ENCODE measurements at places on chromosomes 6 and 20.

- DNase-seq = no peak
Measured at GRCh38 chr6:164308339-164308738, 893.8 kb downstream of the QKI start.

GRCh38 chr6:30690403-30691207, at the start of gene NRM:
Gene NRM (minus strand): TSS chr6:30690984. CDS start chr6:30690974, 10 bp downstream.
- peak; percentile 83 for DNase-seq

DNA sequence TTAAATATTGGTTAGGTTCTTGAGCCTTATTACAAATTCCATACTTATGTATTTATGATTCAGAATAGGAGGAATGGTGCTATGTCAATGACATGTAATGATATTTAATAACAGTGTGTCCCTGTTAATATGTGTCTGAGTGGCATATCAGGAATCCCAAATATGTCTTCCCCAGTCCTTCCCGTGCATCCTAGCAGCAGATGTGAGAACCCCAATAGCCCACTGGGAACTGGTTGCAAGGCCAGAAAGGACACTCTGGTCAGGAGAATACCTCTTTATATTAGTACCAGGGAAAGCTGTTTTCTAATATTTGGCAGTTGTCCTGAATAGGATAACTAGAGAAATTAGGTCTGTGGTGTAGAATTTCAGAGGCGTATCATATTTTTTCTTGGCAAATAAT, 159.1 kb upstream of the PDE7B start:
- no peak for DNase-seq

GRCh38 chr20:40970218-40970617, 58.4 kb upstream of the TOP1 start:
- DNase-seq = no peak

- no peak for DNase-seq
Measured at GRCh38 chr6:129455126-129455769, 254.7 kb downstream of the ARHGAP18 start.

GRCh38 chr6:43575772-43576551, at the start of the genes POLH and XPO5:
Gene POLH (plus strand): TSS chr6:43576185. CDS start chr6:43582320, 6,135 bp downstream.
Gene XPO5 (minus strand): TSS chr6:43576038. CDS start chr6:43575864, 174 bp downstream.
- peak; percentile 96 for DNase-seq

GRCh38 chr6:33815854-33816253, 12.1 kb upstream of the MLN start:
- DNase-seq = peak; percentile 36

- DNase-seq = no peak
Measured at GRCh38 chr20:61634376-61635145, 382.5 kb downstream of the CDH4 start.
